ENCODE measurements at places on chromosomes 5 and 9.

- no peak for DNase-seq
These were observed 237.6 kb upstream of the RGMB start for GRCh38 chr5:98535901-98536300.

GRCh38 chr5:172936401-172936800, 22.8 kb upstream of the RPL26L1 start:
- DNase-seq = no peak

- DNase-seq = no peak
These were observed 269.4 kb upstream of the SEMA6A start for GRCh38 chr5:116844015-116844414.

DNA sequence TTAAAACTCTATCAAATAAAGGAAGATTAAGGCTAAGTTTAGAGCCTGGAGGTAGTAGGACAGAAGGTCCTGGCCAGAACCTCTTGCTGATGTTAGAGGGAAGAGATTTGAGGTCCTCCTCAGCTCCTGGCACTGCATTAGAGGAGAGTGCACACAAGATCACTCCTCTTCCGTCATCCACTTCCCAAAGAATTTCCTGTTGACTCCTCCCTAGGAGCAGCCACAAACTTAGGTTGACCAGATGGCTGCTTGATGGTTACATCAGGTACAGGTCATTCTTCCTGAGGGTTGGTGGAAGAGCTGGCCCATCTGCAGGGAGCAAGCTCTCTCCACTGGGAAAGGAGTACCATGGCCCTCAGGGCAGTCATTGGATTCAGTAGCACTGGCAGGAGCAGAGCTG, 93.9 kb upstream of the IL33 start:
- no peak for DNase-seq

GRCh38 chr5:80414113-80414512, 6.2 kb downstream of the ZFYVE16 start:
- DNase-seq = peak; percentile 4

GRCh38 chr9:99713838-99714306, 107.8 kb upstream of the NR4A3 start:
- DNase-seq = no peak

GRCh38 chr5:173604141-173604540, 12.3 kb downstream of the BOD1 start:
- no peak for DNase-seq

GRCh38 chr5:52947851-52948250, 41.3 kb upstream of the ITGA2 start:
- DNase-seq = peak; percentile 34

DNA sequence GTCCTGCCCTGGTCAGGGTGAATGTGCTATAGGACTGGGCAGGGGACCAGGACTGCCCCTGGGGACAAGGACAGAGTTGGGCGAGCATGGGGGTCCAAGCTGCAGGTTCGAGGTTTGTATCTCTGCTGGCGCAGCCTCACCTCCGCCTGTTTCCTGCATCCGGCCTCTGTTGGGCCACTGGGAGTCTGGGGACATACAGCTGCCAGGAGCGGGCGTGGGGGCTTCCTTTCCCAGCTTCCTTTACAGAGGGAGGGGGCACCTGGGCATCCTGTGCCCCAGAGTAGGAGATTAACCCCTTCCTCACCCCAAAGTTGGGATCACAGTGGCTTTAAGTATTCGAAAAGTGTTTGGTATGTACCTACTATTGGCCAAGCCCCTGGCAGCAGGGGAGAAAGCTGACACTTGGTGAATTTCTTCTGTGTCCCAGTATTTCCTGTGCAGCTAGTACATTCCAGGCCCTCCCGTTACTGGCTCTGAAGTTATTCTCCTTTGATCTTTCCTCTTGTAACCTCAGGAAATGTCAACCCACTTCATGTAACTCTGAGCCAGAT, 19.0 kb downstream of the OLFML2A start:
- peak; percentile 64 for DNase-seq

DNA sequence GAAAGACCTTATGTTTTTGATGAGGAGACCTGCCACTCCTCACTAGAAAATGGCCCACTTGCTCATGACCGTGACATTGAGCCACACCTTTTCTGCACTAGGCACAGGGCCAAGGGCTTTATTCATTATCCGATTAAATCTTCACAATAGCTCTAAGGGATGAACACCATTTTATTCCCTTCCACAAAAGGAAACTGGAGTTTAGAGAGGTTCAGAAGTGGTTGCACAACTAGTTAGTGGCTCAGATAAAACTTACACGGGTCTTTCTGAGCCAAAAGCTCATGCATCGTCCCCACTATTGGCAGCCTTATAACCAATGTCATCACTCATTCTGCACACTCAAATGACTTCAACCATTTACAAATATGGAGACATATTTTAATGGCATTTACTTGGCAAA, 39.4 kb downstream of the SUSD1 start:
- DNase-seq = no peak

DNA sequence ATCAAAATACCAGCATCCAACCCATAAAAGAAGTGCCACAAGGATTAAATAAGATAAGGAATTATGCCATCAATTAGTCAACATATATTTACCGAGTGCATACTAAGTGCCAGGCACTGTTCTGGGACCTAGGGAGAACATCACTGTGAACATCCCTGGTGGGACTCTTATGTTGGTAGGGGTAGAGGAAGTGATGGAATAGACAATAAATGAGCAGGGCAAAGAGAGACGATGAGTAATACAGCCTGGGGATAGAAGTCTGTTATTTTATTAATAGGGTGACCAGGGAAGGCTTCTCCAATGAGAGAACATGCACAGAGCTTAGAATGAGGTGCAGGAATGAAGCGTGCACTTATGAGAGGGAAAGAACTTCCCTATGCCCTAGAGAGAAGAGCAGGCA, 47.4 kb upstream of the VLDLR start:
- DNase-seq = no peak

DNA sequence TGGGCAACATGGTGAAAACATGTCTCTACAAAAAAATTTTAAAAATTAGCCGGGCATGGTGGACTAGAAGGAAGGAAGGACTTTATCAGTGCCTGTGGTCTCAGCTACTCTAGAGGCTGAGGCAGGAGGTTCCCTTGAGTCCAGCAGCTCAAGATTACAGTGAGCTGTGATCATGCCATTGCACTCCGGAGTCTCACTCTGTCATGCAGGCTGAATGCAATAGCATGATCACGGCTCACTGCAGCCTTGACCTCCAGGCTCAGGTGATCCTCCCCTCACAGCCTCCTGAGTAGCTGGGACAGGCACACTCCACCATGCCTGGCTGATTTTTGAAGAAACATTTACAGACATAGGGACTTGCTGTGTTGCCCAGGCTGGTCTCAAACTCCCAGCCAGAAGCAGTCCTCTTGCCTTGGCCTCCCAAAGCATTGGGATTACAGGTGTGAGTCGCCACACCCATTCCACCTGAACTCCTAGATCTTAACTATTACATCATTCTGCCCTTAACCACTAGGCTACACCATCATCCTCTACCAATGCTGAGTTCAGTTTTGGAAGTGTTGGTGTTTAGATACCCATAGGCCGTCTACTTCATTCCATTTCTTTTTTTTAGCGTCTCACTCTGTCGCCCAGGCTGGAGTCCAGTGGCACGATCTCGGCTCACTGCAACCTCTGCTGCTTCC, 2.0 kb upstream of the URM1 start:
- DNase-seq = no peak

GRCh38 chr5:163585206-163585605, 79.8 kb downstream of the MAT2B start:
- peak; percentile 88 for DNase-seq

DNA sequence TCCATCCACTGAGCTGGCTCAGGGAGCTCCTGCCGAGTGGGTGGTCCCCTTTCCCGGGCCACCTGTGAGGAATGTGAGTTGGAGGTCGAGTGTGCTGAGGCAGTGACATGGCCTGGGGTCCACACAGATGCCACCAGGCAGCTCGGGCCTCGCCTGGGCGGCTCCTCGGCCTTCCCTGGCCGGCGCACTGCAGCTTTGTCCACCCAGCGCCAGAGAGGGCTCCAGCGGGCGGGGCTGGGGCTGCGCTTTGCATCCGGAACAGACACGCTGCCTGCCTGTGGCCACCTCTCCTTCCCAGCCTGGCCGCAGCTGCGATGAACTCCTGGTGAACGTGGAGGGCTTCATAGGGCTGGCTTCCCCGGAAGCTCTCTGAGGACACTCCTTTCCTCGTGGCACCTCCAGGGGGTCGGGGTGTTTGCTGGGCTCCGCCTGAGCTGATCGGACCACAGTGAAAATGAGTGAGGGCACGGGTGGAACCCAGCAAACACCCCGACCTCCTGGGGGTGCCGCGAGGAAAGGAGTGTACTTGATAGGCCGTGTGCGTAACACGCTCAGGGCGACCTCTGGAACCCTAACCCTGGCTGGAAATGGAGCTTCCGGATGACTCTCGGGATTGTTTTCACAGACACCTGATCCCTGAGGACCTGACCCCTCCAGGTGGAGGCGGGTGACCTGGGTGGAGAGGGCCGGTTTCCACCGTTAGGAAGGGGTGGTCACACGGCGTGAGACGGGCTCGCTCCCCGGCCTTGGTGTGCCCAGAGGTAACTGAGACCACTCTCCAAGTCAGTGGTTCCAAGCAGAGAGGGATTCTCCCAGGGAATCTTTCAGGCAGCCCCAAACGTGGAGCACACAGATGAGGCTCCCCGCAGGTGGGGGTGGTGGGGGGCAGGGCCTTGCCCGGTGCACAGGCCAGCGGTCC, 31.8 kb upstream of the RXRA start:
- no peak for DNase-seq

GRCh38 chr9:108830272-108830671, 25.5 kb downstream of the ACTL7B start:
- DNase-seq = peak; percentile 27

- no peak for DNase-seq
These were observed 519 bp downstream of the EXOC3 start for GRCh38 chr5:443239-444151.

GRCh38 chr9:3658964-3659363, 133.2 kb upstream of the RFX3 start:
- no peak for DNase-seq

DNA sequence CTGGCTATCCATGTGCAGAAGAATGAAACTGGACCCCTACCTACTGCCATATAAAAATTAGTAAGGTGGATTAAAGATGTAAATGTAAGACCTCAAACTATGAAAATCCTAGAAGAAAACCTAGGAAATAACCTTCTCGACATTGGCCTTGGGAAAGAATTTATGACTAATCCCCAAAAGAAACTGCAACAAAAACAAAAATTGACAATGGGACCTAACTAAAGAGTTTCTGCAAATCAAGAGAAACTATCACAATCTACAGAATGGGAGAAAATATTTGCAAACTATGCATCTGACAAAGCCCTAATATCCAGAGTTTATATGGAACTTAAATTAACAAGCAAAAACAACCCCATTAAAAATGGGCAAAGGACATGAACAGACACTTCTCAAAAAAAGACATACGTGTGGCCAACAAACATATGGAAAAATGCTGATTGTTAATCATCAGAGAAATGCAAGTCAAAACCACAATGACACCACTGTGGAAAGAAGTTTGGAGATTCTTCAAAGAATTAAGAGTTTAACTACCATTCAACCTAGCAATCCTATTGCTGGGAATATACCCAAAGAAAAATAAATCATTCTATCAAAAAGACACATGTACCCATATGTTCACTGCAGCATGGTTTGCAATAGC, 98.5 kb downstream of the NR3C1 start:
- DNase-seq = peak; percentile 57

- DNase-seq = peak; percentile 25
These were observed 271.9 kb upstream of the ADAMTS16 start for GRCh38 chr5:4868140-4868735.

DNA sequence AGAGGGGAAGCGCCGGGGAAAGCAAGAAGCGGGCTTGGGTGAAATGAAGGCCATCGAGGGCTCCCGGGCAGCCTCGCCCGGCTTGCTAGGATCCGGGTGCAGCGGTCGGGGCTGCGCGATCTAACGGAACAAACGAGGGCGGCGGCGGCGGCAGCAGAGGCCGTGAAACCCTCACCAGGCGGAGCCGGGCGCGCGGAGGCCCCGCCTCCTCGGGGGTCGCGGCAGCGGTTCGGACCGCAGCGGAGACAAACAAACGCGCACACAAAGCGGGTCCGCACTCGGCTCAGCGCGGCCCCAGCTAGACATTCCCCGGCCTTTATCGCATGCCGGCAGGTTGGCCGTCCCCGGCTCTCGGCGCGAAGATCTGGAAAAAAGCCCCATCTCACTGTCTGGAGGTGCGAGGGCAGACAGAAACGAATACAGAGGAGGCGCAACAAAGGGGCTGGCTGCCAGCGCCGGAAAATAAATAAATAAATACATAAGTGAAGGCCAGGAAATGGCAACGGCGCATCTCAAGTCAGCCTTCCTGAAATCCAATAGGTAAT, 10.5 kb upstream of the TRIM36 start:
- peak; percentile 28 for DNase-seq

- DNase-seq = no peak
These were observed 462.2 kb downstream of the RASEF start for GRCh38 chr9:82600536-82601292.

GRCh38 chr5:152549709-152550108, 144.6 kb upstream of the NMUR2 start:
- no peak for DNase-seq

DNA sequence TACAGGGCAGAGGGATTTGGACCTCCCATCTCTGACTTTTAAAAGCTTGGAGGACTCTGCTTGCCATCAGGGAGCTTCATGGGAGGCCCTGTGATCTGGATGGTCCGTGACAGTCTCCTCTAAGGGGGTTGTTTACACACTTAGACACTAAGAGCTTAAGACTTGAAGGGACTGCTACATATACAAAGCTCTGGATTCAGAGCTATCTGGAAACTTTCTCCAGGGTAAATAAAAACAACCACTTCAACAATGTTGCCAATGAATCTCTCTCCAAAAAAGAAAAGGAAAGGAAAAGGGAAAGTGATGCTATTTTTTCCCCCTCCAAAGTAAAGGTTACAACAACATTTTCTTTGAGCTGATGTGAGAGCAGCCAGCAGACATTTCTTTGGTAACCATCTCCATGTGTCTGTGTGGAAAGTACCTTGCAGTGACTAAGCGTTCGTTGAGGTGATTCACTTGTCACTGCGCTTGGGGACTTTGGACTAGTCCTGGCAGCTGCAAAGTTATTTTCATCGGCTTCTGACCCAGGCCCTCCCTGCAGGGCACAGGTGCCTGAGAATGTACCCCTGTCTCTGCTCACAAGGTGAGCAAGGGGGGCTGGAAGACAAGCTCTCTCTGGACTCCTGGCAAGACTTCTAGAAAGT, 262.1 kb upstream of the KLF4 start:
- DNase-seq = peak; percentile 83

GRCh38 chr5:19001054-19001453, 986.9 kb downstream of the CDH18 start:
- DNase-seq = no peak

GRCh38 chr5:113705657-113706056, 192.2 kb downstream of the YTHDC2 start:
- DNase-seq = no peak

DNA sequence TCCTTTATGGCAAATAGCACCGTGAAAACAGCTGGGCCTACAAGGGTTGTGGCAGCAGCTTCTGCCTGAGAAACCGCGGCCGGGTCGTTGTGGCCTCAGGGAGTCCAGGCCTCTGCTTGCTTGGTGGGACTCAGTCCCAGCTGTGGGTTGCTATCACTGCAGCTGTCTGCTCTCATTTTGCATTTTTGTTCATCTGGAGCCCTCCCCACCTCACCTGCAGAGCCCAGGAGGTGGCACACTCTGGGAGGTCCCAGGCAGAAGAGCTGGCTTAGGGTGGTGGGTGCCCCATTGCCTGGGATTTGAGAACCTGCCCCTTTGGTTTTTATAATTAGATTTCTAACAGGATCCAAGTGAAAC, 138.4 kb downstream of the GADD45G start:
- DNase-seq = no peak

Measured in fibroblast of skin of right biceps (primary cell).